ENCODE measurements at places on chromosomes 12 and 14. TPM values are rescaled to one million over a fixed set of nuclear protein-coding genes. Genes with fewer than 3 reads are reported as not detected.

GRCh38 chr14:55051165-55051422 lies 353 bp upstream of the MAPK1IP1L start:
- no peak for DNase-seq

- no peak for DNase-seq
Observed at GRCh38 chr14:83473416-83474235, 1940.0 kb upstream of the SEL1L start.

The OR4E2 gene
- not detected for total RNA-seq

The SLC25A21 gene
- not detected for total RNA-seq

GRCh38 chr12:105641749-105642148 lies 311.3 kb downstream of the C12orf75 start:
- DNase-seq, result no peak

DNA sequence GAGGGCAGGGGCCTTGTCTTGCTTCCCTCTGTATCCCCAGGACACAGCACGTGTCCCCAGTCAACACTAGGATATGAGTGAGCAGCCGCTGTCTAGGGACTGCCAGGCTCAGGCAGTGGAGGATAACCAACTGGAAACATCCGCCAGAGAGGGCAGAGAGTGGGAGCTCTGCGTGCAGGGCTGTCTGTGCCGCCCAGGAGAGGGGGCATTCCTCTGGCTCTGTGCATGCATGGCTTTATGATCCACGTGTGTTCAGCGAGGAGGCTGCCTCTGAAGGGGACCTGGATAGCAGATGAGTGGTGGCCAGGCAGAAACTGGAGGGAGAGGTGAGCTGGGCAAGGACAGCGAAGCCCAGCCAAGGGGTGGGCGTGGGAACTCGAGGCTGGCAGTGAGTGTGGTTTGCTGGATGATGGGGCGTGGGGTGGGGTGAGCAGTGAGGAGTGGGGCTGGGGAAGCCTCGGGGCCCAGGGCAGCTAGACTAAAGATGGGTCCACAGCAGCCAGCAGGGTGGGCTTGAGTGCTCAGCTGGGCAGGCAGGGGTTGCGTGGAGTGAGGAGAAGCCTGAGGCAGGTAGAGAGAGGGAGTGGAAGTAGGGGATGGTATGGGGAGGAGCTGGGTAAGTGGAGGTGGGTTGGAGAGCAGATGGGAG lies 72.9 kb downstream of the PRIMA1 start:
- DNase-seq, result no peak
